ENCODE measurements at places on chromosomes 5 and 9.

DNA sequence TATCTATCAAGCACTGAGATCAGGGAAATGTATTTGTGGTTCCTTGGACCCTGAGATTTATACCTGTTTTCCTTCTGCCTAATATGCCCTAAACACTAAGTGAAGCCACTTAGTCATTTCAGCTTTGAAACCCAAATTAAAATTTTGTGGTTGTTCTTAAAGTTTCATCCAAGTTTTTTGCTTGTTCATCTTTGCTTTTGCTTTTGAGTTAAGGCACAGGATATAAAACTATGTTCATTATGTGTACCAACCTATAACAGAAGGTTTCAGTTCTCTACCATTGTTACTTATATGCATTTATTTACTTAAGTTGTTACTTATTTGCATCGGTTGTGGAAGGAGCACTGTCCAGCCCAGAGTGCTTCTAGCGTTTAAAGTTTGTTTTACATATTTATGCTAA lies 382.3 kb downstream of the PTPRD start:
- DNase-seq = no peak

- no peak for DNase-seq
These were observed 13.5 kb upstream of the FREM1 start for GRCh38 chr9:14923701-14924100.

- DNase-seq = no peak
These were observed 215.2 kb downstream of the CRB2 start for GRCh38 chr9:123571240-123571639.

- no peak for DNase-seq
These were observed 7.9 kb downstream of the PPP1R26 start for GRCh38 chr9:135487281-135488012.

GRCh38 chr5:157473383-157474320 lies 13.6 kb downstream of the NIPAL4 start:
- DNase-seq = no peak

DNA sequence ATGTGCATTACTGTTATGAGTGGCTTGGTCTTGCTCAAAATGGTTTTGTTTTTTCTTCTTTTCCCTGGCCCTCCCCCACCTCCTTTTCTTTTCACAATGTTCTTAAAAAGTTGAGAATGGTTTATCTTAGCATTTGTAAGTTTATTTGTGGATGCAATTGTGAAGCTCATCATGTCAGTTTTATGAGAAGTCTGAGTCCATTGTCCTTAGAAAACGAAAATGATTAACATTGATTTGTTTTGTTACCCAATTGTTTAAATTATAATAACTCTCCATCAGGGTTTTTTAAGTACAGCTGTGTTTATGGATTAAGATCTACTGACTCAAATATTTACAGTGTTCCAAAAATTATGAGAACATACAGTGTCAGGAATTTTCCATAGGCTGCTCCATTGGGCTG lies 511.3 kb upstream of the PAPPA start:
- DNase-seq = no peak

GRCh38 chr5:73284220-73284795 lies 111.3 kb downstream of the TMEM174 start:
- no peak for DNase-seq

DNA sequence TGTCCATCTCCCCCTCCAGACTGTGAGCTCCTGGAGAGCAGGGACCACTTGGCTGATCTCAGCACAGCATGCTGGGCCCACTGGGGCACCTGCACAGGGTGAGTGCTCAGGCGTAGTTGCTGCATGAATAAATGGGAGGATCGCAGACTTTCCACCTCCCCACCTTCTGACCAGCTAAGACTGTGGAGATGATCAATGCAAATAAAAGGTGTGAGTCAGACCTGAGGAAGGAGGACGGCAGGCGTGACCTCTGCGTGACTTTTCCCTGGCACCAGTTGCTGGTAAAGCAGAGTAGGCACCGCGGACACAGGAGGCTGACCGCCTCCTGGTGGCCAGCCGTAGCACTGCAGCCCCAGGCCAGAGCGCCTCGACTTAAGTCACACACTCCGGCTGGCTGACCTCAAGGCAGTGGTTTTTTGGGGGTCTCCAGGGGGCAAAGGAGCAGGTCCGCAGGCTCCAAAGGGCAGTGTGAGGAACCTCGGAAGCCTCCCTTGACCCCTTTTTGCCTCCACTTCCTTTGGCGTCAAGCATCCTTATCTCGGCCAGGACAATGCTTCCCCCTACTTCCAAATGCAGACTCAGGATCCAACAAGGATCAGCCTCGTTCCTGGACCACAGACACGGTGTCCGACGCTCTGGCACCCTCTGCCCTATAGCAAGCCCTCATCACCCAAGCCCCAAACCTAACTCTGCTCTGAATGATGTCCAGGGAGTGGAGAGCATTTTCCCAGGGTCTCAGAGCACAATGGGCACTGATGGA lies 12.7 kb upstream of the TDRD7 start:
- DNase-seq = peak; percentile 77

DNA sequence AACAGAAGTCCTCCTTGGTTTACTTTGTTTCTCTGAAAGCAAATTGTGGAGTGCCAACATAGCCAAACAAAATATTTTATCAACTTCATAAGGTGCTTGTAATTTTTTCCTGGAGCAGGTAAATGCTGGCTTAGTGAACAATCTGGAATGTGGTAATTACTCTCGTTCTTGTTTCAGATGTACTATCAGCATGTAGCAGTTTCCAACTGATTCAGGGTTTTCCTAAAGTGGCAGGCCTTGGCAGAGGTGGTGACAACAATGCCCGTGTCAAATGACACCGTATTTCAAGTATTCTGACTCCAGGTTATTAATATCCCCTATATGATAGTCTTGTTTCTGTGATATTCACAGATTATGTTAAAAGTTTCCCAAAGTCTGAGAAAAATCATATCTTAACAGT lies 1.2 kb downstream of the C9orf72 start:
- no peak for DNase-seq

GRCh38 chr9:14084867-14085266 lies 229.1 kb downstream of the NFIB start:
- DNase-seq = no peak

DNA sequence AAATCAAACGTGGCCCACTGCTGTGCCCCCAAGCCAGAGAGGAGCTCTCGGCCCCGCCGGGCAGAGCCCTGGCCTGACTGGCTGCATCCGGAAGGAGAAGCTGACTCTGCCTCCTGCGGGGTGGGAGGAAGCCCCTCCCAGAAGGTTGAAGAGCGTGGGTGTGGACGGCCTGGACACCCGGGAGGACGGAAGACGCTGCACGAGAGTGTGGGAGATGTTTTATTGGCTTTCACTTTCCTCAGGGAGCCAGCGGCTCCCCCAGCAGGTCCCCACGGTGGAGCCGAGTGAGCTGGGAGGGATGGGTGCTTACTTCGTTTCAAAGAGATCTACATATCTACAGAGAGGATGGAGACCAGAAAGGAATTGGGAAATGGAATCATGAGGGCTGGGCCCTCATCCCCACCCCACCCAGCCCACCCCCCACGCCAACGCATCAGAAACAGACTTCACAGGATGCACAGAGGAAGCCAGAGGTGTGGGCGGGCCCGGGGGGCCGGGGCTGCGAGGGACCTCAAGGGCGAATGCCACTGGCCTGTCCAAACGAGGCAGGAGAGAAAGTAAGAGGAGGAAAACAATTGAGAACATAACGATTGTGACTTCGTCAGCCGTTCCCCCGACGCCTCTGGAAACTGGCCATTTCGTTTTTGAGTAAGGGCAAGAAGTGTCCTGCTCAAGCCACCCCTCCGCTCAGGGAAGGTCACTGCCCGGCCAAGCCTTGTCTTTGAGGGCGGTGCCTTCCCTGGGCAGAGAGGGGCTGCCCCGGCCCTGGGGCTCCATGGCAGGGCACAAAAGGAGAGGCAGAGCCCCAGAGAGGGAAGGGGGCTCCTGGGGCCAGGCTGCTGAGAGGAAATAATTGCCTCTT lies 32.1 kb downstream of the FAM163B start:
- DNase-seq = no peak

DNA sequence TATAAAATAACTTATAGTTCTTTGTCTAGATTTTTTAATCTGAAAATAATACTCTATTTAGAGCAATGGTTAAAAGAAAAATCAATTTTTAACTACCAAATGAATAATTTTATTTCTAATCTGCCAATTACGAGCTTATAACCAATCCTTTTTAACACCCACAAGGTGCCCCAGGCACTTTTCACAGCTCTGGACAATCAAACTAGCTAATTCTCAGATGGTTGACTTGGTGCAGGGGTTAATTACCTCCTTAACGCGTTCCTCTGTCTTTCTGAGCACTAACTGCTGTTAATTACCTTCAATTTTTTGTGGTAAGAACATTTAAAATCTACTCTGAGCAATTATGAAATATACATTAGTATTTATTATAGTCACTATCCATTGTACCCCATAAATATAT lies 109.6 kb upstream of the PJA2 start:
- no peak for DNase-seq

GRCh38 chr9:80932181-80932580 lies 757.2 kb downstream of the TLE1 start:
- no peak for DNase-seq

DNA sequence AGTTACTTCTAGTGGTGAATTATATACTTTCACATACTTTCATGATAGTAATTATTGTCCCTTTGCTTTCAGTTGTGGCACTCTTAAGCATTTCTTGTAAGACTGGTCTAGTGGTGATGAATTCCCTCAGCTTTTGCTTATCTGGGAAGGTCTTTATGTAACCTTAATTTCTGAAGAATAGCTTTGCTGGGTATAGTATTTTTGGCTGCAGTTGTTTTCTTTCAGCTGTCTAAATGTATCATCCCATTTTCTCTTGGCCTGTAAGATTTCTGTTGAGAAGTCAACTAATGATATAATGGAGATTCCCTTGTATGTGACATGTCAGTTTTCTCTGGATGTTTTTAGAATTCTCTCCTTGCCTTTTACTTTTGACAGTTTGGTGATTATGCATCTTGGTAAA lies 41.0 kb downstream of the TMEM38B start:
- no peak for DNase-seq

DNA sequence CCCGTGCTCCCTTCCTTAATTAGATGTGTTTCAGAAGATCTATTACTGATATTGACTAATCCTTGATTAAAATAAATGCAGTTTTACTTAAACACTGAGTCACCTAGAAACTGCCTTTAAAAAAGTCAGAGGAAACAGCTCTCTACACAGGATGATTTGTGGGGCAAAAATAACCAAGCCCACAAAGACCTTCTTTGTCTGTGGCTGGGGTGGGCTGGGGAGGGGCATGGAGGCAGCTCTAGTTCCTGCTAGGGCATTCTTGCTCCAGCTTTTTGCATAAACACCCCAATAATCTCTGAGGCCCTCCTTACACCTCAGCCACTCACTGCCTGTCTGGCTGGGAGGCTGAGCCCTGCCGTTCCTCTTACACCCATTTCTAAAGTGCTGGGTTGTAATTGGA lies 227.6 kb upstream of the DAP start:
- DNase-seq = no peak

DNA sequence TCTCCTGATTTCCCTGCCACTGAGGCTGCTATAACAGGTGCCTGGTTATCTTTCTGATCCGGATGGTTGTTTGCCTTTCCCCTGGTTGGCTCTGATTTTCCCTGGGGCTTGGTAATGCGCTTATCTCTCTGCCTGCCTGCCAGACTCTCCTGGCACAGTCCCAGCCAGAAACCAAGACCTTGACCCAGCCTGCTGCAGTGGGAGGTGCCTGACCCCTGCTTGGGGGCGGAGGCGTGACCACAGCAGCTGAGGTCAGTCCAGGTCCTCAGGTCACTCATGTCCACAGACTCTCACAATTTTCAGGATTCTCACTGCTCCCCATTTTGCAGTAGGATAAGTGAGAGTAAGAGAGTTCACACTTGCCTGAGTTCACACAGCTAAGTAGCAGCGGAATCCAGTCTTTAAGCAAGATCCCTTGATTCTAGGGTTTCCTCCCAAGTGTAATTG lies 24.4 kb upstream of the SYNPO start:
- no peak for DNase-seq

- no peak for DNase-seq
These were observed 46.4 kb upstream of the ZNF462 start for GRCh38 chr9:106816524-106816923.

- DNase-seq = no peak
These were observed 112.7 kb downstream of the NRG2 start for GRCh38 chr5:139930406-139930805.

DNA sequence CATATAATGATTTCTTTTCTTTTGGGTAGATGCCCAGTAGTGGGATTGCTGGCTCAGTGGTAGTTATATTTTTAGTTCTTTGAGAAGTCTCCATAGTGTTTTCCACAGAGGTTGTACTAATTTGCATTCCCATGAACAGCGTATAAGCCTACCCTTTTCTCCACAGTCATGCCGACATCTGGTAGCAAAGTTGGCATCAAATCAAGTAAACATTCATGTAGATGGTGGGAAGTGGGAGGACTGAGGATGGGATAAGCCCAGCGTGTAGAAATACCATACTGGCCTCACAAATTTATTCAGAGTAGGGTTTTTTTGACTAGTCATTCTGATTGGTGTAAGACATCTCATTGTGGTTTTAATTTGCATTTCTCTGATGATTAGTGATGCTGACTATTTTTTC lies 115.4 kb downstream of the EGFLAM start:
- no peak for DNase-seq

DNA sequence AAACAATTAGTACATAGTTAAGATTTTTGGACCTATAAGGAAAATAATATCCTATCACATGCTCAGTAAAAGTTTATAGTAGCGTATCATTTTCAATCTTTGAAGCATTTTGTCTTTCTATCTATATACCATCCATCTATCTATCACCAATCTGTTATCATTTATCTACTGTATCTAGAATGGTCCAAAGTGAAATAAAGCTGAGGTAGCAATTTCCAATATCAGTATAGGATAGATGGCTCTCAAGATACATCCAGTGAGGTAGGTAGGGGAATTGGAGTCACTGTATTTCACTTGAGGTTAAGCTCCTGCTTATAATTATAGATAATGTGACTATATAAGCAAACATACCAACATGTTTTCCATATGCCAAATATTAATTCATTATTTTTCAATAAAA lies 889.1 kb upstream of the CTNND2 start:
- DNase-seq = no peak

Data from ACHN (cell line).